CMK (cell line): ENCODE measurements at places on chromosomes 11 and 22.

- no peak for DNase-seq
These were observed 1.6 kb downstream of the APLP2 start for GRCh38 chr11:130071211-130071712.

DNA sequence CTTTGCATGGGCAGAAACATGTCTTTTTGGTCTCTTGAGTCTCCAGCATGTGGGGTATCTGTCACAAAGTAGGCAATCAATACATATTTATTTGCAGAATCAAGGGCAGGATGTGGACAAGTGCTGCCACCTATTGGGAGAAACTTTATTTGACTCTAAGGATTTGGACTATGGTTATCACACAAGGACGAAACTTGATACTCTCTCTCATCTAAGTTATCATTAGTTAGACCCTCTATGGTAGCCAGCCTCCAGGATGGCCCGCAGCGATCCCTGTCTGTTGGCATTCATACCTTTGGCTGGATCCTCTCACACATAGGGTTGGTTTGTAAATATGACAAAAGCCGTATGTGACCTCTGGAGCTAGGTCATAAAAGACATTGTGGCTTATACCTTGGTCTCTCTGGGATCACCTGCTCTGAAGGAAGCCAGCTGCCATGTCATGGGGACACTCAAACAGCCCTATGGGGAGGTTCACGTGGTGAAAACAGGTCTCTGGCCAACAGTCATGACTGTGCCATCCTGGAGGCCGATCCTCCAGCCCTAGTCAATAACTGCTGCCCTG, 1.1 kb upstream of the FBXO7 start:
- DNase-seq: peak; percentile 29

DNA sequence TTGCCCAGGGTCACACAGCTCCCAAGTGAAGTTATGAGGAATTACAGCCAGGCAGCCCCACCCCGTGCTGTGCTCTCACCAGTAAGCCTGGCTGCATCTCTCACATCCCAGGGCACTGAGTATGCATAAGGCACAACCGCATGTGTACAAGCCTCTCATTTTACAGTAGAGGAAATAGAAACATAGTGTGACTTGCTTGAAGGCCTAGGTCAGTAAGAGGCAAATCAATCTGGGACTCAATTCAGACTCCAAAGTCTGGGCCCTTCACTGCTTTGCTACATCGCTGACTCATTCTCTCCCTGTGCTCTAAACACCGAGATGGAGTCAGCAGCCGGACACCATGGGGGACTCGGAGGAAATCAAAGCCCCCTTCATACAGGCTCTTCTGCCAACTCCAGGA, 7.9 kb downstream of the ABTB2 start:
- no peak for DNase-seq

- DNase-seq: no peak
These were observed 18.4 kb upstream of the CABP7 start for GRCh38 chr22:29701155-29701999.

GRCh38 chr22:25953919-25954318, 211.9 kb downstream of the MYO18B start:
- no peak for DNase-seq

DNA sequence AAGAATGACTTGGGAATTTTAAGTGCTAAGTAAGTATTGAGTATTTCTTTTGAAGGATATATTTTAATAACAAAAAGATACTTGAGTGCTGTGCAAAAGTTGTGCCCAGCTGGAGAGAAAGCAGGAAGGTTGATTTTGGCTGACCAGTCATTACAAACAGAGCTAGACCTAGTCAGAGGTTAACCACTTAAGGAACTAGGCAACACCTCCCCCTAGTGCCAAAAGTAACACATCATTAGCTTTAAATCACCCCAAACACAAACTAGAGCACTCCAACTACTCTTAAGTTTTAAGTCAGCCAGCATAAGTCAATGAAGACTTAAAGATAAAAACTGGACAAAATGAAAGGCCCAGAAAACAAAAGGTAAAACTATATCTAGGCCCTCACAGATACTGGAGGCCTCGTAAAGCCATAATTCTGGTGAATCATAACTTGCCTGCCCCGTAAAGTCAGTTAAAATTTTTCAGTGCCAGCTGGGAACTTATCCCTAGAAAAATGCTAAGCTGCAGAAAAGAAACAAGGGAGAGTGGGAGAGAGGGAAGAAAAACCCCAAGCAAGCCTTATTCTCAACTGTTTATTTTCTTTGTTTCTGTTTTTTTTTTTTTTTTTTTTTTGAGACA, 4.6 kb downstream of the TMEM9B start:
- DNase-seq: peak; percentile 49

- DNase-seq: no peak
These were observed 612 bp downstream of the ASPHD2 start for GRCh38 chr22:26429458-26430286.

- DNase-seq: no peak
These were observed 13.6 kb downstream of the MRPL21 start for GRCh38 chr11:68889948-68890446.

GRCh38 chr11:130085671-130086290, 16.1 kb downstream of the APLP2 start:
- no peak for DNase-seq

DNA sequence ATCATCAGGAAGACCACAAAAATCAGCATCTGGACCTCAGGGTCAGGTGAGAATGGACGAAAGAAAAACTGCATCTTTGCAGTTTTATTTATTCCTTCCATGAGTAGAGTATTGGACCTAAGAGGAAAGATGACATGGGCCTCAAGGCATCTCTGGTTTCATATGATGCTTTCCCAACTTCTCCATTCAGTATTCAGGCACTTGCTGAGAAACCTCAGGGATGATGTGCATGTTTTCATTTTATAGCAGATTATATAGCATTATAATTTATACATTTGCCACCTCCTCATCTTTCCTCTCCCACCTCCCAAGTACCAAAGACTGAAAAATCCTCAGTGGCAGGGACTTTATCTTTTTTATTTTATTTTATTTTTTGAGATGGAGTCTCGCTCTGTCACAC, at the start of gene OR10V1:
Gene OR10V1, minus strand, starts transcription at position 101 of the 400 bp plus-strand sequence. Its CDS starts 0 bp downstream, at position 101.
- no peak for DNase-seq

DNA sequence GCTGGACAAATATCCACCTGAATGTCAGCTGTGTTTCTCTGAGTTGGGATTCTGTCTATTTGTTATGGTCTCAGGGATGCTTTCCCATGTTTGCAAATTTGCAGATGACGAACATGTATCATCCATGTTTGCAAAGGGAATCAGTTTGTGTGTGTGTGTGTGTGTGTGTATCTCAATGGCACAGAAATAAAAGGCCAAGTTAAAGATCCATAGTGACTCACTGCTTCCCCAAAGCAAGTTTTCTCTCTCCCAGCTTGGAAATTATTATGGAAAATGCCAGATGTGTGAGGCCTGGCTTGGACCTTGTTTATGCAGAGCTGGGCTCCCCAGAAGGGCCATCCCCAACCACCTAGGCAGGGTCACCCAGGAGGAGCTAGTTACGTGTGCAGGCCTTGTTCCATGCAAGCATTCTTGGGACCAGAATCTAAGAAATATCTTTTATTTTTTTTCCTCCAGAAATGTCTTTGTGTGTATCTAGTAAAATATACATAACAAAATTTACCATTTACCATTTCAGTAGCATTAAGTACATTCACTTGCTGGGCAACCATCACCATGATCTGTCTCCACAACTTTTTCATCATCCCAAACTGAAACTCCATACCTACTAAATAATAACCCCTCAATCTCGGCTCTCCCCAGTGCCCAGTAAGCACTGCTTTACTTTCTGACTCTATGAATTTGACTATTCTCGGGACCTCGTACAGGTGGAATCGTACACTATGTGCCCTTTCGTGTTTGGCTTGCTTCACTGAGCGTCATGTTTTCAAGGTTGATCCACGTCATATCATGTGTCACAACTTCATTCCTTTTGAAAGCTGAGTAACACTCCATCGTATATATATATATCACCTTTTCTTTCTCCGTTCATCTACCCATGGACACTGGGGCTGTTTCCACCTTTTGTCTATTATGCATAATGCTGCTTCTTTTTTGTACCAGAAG, 56.6 kb upstream of the WNT7B start:
- DNase-seq: no peak

GRCh38 chr11:101510591-101510990, 73.2 kb downstream of the TRPC6 start:
- no peak for DNase-seq

DNA sequence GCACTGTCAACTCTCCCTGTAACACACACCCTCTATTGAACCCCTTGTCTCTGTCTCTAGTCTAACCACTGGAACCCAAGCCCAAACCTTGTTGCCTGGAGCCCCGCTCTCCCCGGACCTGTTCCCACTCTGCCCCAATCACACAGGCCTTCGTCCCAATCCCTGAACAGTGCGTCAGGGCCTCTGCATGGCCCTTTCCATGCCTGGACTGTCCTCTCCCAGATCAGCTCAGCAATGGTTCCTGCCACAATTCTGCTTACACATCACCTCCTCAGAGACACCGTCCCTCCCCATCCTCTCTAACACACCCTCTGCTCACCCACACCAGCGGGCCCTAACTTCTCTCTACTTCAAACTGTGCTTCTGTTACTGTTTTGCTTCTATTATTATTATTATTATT, 1.5 kb downstream of the TREH start:
- no peak for DNase-seq

DNA sequence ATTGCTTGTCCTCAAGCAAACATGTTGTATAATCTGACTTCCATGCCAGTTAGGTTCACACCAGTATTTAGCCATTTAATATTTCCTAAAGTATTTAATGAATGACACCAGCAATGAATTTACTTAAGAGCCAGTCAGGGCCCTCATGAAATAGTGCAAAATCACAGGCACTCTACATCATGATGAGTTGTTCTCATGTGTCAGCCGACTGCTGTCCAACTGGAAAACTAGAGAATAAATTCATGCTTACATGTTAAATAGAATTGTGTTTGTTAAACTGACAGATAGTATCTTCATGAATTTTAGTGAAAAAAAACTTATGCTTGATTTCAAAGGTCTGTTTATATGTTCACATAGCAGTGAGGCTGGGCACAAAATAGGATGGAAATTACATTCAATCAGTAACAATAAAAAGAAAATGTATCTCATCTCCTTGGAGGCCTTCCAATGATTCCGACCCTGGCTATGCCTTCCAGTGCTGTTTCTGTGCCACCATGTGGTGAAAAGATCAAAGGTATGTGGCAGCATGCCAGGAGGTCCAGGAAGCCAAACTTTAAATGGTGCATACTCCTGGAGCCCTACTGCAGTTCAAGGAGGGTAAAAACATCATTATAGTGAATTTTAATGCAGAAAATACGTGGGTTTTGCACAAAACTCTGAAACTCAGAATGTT, 45.2 kb downstream of the CTSC start:
- no peak for DNase-seq

DNA sequence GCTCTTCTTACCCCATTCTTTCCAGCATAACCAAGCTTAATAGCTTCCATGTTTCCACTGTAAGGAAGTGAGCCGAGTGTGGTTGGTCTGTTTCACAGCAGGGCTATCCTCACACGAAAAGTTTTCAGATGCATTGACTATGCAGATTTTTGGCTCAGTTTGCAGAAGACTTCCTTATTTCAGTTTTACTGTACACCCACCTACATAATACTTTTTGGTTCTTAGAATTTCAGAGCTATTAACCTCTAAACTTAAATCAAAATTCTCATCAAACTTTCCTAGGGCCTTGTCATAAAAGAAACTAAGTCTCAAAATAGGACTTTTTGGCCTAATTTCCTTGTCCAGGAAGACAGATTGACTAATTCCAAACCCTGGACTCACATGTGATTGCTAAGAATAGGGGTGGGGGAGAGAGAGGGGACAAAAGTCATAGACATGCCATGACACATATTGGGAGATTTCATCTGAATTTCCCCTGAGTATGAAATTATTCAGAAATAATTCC, 7.3 kb upstream of the EHF start:
- no peak for DNase-seq

GRCh38 chr11:75237050-75237449, 3.5 kb upstream of the TPBGL start:
- DNase-seq: no peak

DNA sequence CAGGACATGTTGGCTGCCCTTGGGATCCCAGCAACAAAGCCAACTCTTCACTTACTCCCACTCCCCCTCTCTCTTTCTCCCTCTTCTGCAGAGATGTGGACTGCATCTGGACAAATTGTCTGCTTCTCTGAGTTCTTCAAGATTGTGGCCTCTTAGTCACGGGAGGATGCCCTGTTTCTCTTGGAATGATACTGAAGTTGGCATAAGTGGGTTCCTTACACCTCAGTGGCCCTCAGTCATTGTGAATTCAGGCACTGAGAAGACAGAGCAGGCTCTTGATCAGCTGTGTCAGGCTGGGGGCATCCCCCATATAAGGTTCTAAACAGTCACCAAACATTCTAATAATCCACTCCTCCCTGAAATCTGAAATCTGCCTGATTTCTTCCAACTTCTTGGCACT, 6.1 kb upstream of the E2F8 start:
- no peak for DNase-seq

GRCh38 chr11:45671246-45672171, 6.1 kb upstream of the CHST1 start:
- no peak for DNase-seq

DNA sequence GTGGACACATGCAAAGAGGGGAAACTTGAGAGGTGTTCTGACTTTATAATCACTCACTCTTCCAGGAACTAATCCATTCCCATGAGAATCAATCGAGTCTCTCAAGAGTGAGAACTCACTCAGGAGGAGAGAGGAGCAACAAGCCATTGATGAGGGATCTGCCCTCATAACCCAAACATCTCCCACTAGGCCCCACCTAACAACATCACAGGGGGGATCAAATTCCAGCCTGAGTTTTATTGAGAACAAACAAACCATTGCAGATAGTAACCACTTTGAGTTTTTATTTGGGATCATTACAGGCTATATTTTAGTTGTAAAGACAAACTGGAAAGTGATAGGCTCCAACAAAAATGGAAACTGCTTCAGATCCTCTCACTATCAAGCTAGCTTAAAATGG, 328.8 kb upstream of the CTSC start:
- no peak for DNase-seq

GRCh38 chr11:35247428-35247827, 108.5 kb downstream of the CD44 start:
- DNase-seq: no peak

- no peak for DNase-seq
These were observed 60.4 kb downstream of the SERGEF start for GRCh38 chr11:17952487-17952886.

DNA sequence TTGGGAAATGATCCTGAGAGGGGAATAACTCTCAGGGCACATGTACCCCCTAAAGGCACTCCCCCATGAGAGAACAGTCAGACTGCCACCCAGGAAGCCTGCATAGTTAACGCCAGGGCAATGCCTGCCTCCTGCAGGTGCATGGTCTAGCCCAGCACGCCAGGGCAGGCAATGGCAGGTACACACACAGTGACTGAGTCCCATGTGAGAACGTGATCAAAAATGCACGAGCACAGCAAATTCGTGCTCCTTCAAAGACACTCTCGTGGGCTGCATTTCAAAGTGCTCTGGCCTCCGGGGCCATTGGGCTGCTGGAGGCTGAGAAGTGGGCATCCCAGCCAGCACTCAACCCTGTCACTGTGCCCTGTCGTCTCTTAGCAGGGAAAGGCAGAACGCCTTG, 79.7 kb downstream of the SHANK2 start:
- no peak for DNase-seq
